ENCODE measurements at places on chromosomes 16 and 17.

- no peak for DNase-seq
Measured at GRCh38 chr16:51095890-51096626, 55.0 kb downstream of the SALL1 start.

DNA sequence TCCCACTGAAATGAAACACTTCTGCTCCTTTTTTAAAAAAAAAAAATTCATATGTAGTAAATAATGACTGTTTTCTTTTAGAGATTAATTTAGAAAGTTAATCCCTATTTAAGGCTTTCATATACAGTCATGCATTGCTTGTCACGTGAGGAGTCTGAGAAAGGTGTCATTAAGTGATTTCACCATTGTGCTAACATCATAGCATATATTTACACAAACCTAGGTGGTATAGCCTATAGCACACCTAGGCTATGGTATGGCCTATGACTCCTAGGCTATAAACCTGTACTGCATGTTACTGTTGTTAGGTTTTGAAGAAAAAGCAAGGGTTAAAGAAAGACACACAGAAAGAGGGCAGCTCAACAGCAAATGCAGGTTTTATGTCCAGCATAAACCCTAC, 13.7 kb downstream of the PPY start:
- no peak for DNase-seq

- no peak for DNase-seq
Measured at GRCh38 chr16:8751481-8752311, 45.7 kb downstream of the TMEM186 start.

- DNase-seq, result no peak
Measured at GRCh38 chr17:63842173-63842539, 329 bp downstream of the SMARCD2 start.

DNA sequence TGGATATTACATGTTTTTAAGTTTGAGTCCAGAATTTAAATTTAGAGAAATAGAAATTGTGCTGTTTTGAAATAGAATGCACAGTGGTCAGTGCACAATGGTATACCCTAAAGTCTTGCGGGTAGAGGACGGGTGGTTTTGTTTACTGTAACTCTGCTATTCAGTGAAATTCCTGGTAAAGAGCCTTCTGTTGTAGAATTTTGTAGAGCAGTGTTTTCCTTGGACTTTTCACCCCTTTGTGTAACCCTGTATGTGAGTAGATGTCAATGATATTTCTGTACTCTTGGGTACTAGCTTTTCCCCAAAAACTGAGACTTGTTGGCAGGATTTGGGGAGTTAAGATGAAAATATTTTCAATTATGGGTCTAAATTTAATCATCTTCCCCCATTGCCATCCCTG, 19.5 kb downstream of the IST1 start:
- no peak for DNase-seq

DNA sequence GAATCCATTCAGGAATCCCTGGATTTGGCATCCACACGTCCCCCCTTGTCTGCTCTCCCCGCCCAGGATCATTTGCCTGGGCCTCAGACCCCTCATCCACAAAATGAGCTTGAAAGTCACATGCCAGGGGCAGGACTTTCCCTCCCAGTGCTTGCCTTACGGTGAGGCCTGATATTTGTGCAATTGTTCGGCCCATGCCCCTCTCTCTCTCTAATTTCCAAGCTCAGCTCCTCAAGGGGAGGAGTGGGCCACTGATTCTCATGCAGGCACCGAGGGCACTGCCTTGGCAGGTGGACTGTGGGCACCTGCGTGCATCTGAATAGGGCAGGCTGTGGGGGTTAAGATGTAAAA, 267.2 kb upstream of the FOXF1 start:
- no peak for DNase-seq

Data from T-helper 17 cell (primary cell).